ENCODE measurements at places on chromosomes 3 and 15.

DNA sequence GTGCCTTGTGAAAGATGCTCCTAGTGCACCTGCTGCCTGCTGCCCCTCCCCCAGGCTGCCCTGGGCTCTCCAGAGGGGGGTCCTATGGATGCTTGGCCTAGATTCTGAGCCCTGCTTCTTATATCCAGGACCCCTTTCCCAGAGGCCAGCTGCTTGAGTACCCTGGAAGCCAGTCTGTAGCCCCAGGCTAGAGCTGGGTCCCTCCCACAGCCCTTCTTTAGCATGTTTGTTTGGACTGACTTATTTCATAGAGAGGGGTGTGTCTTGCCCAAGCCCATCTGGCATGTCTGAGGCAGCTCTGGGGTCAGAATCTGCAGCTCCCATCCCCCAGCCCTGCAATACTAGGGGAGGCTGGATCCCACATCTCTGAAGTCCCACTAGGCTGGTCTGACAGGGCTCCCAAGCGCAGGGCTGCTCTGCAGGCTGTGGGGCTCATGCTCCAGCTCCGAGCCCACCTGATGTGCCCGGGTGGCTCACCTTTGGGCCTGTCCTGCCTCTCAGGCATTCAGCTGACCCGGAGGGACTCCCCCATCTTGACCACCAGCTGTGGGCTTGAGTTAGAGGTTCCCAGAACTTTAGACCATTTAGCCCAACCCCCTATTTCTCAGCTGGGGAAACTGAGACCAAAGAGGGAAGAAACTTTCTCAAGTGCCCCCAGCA is 3.1 kb downstream of the CHRNB4 start:
- no peak for DNase-seq

- no peak for DNase-seq
Measured at GRCh38 chr3:134978658-134979057, 183.6 kb downstream of the EPHB1 start.

DNA sequence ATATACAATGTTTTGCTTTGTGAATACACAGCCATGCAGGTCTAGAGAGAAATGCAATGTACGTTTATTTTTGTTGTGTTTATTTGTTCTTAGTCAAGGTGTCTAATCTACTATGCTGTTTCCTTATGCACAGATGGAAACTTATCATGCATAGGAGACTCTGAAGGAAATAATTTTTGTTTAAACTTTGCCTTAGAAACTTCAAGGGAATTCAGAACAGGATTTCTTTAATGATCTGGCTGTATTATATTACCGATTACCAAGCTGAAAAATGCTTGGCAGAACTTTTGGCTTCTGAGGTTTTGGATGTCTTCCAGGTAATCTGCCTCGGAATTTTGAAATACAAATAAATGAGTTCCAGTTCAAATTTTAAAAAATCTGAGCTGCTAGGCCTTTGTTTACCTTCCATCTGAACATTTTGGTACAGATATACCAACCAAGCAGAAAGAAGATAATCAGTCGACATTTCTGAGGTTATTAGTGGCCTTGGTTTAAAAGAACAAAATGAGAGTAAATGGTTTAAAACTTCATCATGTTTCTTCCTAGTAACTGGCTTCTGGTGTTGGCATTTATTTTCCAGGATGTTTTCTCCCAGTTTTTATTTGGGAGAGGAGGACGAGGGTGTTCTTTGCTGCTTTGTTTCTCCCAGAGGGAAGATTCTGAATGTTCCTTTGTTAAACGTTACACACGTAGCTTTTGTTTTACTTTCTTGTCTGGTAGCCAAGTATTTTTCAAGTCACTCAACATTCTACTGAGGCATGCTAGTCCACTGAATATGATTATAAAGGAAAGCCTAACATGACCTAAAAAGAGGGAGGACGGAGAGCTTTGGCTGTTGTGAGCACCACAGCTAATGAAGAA is 421.8 kb upstream of the TBL1XR1 start:
- DNase-seq, result no peak

GRCh38 chr15:42274702-42274989 is 1.4 kb upstream of the TMEM87A start:
- DNase-seq, result no peak
